ENCODE measurements at places on chromosomes 7 and 10.

DNA sequence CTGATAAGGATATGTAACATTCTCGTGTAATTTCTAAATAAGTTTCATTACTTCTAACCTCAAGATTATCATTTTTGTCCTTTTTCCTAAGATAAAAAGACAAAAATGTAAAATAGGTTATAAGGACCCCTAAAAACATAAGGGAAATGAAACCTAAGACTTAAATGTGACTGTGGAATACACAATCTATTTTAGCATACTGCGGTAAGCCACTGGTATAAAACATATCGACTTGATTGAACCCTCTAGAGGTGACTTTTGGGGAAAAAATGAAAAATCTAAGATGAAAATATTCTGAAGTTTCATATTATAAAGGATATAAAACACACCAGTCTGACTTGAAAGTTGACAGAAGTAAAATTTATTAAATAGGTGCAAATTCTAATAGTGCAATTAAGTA is 1.9 kb downstream of the NAMPT start:
- DNase-seq = no peak

DNA sequence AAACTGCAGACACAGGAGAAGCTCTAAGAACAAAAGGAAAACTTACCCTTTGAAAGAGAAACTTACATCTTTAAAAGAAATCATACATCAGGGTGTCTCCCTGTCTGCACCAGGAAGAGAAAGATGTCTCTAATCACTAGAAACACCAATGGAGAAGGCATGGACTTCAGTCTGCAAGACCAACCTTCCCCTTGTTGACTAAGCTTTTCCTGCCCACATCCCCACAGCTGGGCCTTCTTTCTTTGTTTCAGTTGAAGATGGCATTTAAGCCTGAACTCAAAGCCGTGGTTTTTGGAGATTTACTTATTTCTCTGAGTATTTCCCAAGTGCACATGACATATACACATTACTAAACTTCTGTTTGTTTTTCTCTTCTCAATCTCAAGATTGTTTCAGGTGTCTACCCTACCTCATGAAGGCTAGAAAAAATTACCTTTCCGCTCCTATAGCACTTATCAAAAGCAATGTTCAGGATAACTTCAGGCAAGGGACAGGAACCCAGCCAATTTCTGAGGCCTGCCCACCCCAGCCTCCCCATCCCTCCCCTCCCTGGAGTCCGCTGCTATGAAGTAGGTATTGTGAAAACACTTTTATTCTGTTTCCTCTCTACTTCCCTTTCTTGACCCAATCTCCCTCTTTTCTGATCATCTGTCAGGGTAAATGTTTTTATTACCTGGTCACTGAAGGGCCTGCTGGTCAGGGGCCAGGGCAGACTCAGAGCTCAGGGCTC is 2.8 kb upstream of the SLC29A3 start:
- no peak for DNase-seq

DNA sequence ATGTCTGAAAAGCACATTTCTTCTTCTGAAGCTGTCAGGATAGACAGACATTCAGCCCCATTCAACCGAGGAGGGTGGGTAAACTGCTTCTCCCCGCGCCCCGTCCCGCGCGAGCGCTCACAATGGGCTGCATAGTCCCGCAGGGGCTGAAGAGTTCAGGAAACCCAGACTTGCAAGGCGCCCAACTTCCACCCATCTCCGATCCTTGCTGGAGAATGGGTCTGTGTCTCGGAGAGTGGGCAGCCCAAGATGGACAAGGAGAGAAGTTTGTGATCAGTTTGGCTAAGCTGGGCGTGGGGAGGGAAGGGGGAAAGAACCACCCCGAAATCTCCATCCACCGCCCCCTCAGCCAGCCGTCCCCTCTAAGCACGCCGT is 686 bp downstream of the AASS start:
- no peak for DNase-seq

GRCh38 chr10:44193166-44193565 is 191.7 kb downstream of the CXCL12 start:
- no peak for DNase-seq

- no peak for DNase-seq
Measured at GRCh38 chr7:159007364-159007995, 137.2 kb downstream of the VIPR2 start.

- no peak for DNase-seq
Measured at GRCh38 chr7:154794147-154794780, 208.7 kb downstream of the PAXIP1 start.

DNA sequence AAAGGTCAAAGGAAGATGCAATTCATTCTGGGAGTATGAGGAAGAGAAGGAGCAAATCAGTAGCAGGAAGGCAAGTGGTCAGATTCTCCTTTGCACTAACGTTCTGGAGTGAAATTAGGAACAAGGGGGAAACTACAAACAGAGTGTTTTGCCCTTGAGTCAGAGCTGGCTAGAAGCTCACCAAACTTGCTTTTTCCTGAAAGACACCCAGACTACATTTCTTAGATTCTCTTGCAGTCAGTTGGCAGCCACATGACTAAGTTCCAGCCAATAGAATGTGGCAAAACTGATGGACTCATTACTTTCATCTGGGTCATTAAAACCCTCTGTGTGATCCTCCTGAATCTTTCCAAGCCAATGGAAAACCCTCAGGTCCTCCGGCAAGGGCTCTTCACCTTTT is 18.6 kb upstream of the DLX5 start:
- DNase-seq = no peak

DNA sequence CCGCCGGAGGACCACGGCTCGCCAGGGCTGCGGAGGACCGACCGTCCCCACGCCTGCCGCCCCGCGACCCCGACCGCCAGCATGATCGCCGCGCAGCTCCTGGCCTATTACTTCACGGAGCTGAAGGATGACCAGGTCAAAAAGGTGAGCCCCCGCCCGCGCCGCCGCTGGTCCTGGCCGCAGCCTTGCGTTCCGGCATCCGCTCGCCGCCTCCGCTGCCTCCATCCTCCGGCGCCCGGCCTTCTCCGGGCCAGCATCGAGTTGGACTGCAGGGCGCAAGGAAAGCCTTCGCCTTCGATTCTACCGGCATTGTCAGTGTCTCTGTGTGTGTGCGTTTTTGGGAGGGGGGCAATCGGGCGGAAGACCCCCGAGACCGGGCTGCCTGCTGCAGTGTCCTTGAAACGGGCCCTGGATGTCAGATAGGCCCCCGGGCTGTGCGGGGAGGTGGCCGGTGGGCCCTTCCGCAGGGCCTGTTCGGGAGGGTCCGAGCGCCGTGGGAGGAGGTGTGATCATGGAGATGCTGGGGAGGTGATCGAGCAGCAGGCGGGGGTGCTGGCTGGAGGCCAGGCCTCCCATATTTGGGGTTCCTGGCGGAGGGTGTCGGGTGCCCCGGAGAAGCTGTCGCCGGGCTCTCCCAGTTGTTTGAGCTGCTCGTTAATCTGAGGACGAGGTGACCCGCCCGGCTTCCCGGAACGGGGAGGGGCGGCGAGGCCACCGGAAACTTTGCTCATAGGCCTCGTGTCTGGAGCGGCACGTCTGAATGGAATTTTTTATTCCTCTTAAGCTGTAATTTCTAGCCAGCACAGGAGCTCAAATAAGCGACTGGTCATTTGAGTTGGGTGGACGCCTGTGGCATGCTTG is 40.8 kb downstream of the HK1 start:
- DNase-seq = peak; percentile 80

DNA sequence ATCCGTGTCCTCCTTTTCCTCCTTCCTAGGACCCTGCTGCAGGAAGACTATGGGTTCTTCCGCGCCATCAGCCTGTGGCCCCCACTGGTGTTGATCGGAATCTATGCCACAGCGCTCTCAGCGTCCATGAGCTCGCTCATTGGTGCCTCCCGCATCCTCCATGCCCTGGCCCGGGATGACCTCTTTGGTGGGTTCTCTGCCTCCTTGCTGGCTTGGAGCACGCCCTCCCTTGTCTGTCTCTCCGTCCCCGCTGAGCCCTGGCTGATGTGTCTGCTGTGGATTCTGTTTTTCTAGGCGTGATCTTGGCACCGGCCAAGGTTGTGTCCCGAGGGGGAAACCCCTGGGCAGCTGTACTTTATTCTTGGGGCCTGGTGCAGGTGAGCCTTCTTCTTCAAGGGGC is 7.3 kb upstream of the TRIP6 start:
- no peak for DNase-seq

GRCh38 chr10:124106241-124106879 is 13.0 kb upstream of the CHST15 start:
- DNase-seq = no peak

GRCh38 chr10:49139846-49140195 is 6.0 kb upstream of the FAM170B start:
- DNase-seq = no peak

- peak; percentile 61 for DNase-seq
Measured at GRCh38 chr7:75617634-75618234, 121.0 kb downstream of the HIP1 start.

GRCh38 chr10:49000437-49001398 is 61.1 kb upstream of the LRRC18 start:
- no peak for DNase-seq

- DNase-seq = no peak
Measured at GRCh38 chr10:317271-317769, 182.1 kb downstream of the ZMYND11 start.

DNA sequence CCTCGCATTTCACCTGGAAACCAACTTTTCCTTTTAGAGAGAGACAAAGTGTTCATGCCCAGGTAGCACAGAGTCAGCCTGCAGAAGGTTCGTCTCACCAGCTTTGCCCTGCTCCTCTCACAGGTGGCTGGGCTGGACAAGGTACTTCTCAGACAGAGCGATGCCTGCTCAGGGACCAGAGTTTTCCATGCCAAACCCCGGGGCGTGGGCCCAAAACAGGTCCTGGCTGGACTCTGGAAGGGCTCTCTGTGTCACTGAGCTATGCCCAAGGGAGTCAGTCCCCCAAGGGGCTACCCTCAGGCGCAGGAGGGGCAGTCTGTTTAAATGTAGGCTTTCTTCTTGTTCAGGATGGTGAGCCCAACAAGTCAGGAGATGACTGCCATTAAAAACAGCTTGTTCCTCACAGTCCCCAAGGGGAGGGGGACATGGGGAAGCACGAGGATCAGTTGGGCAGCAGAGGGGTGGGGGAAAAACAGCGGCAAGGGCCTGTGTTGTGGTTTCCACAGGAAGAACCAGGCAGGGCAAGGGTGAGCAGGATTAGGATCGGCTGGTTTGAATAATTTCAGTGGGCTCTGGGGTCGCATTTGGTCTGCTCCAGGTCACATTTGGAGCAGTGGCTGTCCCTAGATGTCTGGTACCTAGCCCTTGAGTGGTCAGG is 55.5 kb upstream of the FIGNL1 start:
- DNase-seq = no peak

- DNase-seq = no peak
Measured at GRCh38 chr7:80392229-80393169, 119.4 kb downstream of the GNAT3 start.

GRCh38 chr7:151744656-151745638 is 132.0 kb downstream of the PRKAG2 start:
- no peak for DNase-seq

DNA sequence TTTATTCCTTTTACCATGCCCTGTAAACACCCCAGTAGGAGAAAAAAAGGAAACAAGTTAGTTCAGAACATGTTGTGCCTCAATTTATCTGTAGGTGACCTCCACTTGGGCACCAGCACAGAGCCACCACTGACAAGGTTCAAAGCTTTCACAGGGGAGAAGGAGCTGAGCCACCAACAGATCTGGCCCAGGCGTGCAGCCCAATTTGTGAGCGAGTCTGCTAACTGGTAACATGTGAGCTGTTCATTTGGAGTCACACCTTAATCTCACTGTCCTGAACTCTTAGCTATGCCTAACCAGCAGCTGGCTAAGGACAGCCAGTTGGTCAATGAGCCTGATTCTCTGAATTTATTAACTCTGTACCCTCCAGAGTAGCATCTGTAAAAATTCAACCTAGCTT is 78.4 kb upstream of the CAMK2B start:
- no peak for DNase-seq

DNA sequence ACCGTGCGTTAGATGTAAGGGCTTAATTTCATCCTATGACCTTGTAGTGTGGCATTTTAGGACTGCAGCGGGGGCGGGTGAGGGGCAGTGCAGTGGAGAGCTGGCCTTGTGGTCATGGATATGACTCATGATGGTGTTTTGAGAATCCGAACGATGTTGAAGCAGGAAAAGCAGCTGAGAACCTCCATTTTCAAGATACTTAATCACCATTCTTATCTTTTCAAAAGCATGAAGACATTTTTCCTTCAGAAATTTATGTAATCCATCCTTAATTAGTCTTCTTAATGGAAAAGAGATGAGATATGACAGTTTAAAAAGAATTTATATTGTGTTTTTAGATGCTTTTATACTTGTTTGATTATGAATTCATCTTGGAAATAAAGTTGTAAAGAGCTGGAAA is 9.6 kb downstream of the ATP5F1C start:
- no peak for DNase-seq

GRCh38 chr7:40828686-40829600 is 694.1 kb downstream of the SUGCT start:
- no peak for DNase-seq

DNA sequence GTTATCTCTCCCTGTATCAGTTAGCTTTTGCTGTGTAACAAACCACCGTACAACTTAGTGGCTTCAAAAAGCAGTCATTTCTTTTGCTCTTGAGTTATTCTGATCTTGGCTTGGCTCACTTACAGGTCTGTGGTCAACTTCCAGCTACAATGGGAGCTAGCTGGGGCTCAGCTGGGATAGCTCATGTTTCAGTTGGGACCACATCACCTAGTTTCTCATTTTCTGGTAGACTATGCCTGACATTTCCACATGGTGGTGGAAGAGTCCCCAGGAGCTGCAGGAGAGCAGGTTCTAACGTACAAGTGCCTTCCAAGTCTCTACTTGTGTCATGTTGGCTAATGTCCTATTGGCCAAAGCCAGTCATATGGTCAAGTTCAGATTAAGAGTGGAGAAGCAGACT is 25.8 kb upstream of the PIP4K2A start:
- no peak for DNase-seq

DNA sequence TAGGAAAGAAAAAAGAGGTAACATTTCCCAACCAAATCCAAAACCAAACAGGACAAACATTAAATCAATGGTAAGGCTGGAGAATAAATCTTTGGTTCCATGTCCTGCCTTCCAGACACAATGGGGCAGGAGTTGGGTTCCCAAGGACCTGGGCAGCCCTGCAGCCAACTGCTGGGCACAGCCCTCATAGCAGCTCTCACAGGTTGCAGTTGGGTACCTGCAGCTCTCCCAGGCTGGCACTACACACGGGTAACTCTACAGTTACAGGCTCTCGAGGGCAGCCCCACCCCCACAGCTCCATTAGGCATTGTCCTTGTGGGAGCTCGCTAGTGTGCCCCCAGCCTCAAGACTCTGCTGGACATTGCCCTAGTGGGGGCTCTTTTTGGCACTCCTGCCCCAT is 7.5 kb downstream of the GRB10 start:
- DNase-seq = no peak

DNA sequence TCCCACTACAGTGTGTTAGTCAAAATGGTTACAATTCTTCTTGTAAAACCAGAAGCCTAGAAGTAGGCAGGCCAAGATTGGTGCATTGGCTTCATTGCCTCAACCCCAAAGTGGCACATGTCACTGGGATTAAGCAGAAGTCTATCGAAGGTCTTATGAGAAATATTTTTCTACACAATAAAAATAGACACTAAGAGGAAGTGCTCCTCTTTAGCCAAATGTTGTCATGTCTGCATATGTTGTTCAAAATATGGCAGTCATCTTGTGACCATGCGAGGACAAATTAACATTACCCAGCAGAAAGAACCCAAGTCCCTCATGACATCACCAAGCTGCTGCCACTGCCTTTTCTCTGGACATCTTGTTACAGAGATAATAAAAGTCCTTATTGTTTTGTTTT is 6.3 kb upstream of the NSMCE4A start:
- no peak for DNase-seq
